Frontal cortex (tissue), 4 donors: ENCODE measurements at places on chromosomes 4 and X.

GRCh38 chr4:188934320-188934962, 795.2 kb downstream of the TRIML1 start:
- no peak for DNase-seq

DNA sequence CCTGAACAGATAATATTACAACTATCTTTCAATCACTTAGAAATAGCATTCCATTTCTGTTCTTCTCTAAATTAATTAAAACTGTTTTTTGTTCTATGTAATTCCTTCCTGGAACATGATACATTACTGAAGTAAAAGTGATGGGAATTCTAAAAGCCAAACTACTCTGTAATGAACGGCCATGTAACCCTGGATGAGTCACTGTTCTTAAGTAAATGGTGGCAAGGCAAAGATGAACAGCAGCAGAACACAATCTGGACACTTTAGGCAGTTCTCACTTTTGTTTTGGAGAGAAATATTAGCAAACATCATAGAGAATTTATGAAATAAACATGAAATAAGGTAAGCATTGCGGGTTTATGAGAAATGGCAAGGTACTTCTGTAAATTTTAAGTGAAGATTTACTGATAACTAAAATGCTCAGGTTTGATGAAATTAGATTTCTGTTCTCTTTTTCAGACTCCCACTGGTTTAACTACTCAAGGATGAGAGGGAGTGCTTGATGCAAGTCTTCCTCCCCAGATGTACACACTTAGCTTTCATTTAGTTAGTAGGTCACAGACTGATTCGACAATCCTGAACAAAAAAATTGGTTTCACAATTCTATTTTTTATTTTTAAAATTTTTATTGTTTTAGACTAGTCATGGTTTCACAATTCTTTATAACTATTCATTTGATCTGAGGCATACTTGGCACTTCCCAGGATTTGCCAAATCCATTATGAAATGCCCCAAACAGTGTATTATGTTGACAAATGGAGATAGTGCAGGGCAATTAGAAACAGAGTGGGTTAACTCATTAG, 964 bp upstream of the GPR82 start:
- no peak for DNase-seq

DNA sequence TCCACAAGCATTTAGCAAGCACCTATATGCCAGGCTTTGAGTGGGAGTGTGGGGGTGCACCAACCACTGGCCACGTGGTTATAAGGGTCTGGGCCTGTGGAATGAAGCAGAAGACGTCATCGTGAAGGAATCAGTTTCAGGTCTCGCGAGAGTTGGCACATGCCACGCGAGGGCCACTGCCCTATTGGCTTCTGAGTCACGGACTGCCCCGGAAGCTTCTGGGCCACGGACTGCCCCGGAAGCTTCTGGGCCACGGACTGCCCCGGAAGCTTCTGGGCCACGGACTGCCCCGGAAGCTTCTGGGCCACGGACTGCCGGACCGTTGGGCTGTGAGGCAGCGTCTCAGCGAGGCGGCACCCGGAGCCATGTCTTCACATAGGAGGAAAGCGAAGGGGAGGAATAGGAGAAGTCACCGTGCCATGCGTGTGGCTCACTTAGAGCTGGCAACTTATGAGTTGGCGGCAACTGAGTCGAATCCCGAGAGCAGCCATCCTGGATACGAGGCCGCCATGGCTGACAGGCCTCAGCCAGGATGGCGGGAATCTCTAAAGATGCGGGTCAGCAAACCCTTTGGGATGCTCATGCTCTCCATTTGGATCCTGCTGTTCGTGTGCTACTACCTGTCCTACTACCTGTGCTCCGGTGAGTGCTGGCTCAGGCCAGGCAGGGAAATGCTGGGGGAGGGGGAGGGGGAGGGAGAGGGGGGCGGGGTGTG, at the start of gene FMR1NB:
Gene FMR1NB, plus strand, starts transcription at position 300 of the 715 bp plus-strand sequence. Its CDS starts 66 bp downstream, at position 366.
- no peak for DNase-seq

GRCh38 chr4:112448306-112449132, 67.5 kb downstream of the NEUROG2 start:
- no peak for DNase-seq

DNA sequence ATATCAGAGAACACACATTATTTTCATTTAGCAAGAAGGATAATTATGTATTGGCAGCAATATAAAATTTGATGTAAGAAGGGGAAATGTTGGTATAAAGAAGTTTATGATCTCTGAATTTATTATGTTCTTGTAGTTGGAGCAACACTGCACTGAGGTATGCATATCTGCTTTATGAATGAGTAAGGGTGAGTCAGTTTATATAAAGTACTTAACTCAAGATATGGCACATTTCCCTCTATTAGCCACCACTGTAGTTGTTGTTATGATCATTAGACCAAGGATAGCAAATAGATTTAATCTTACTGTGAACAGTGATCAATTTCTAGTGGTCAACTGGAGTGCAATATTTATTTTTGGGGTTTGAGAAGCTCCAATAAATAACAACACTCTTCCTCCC, 66.6 kb downstream of the SNX25 start:
- DNase-seq: no peak

- no peak for DNase-seq
These were observed 729 bp upstream of the CPLX1 start for GRCh38 chr4:826508-827208.

- no peak for DNase-seq
These were observed 223.8 kb upstream of the MAGEC2 start for GRCh38 chrX:142428916-142429315.

DNA sequence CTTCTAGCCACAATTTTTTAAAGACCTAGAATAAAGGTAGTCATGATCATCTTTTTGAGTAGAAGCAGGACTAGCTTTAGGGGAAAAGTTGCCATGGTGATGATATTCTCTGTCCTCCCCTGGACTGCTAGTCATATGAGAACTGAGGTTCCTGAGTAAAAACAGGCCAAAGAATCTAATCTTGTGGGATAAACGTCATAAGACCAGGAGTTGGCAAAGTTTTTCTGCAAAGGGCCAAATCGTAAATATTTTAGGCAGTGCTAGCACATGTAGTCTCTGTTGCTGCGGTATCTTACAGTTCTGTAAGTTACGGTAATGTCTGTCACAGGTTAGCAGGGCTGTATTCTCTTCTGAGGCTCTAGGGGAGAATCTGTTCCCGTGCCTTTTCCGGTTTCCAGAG, 3.4 kb downstream of the PRPS2 start:
- DNase-seq: no peak

GRCh38 chr4:76830612-76830963, 67.4 kb downstream of the SOWAHB start:
- no peak for DNase-seq
